IPS DF 19.7 (cell line): ENCODE measurements at places on chromosomes 13 and 19.

GRCh38 chr19:18499055-18499775, 22.7 kb downstream of the ELL start:
- no peak for DNase-seq

DNA sequence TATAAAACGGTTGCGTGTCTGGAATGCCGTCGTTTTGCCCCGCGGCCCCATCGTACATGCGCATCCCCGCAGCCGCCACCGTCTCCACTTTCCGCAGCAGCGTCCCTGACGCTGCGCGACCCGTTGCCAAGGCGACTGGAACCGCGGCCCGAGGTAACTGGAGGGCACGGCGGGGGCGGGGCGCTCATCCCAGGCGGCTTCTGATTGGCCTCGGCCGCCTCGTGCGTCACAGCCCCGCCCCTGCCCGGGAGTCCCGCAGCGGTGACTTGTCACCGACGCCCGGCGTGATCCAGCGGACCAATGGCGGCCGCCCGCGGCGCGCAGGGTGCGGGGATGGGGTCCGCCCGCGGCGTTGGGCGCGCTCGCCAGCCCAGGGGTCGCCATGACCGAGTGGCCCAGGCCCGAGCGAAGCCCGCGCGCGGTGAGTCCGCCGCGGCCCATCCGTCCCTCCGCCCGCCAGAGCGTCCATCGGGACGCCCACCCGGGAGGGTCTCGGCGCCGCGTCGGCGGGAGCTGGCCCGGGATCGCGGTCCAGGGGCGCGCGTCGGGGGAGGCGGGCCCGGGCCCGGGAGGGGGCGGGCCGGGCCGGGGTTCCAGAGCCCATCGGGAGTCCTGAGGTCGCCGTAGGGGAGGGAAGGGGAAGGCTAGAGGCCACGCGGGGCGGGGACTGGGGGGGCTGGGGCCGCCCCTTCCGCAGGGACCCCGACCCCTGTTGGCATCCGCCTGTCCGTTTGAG, at the start of gene ZSCAN1:
Gene ZSCAN1 (plus strand): TSS at position 285 of the 736 bp plus-strand sequence. CDS start 3,812 bp downstream, outside the sequence.
- DNase-seq = peak; percentile 59

GRCh38 chr13:40247845-40248244, 418.6 kb downstream of the FOXO1 start:
- DNase-seq = no peak

GRCh38 chr19:459724-460511, 915 bp downstream of the SHC2 start:
- DNase-seq = no peak

- no peak for DNase-seq
Observed at GRCh38 chr19:35031072-35031881, 1.0 kb downstream of the SCN1B start.

GRCh38 chr13:78784014-78784750, 125.2 kb upstream of the OBI1 start:
- DNase-seq = no peak

- DNase-seq = no peak
Observed at GRCh38 chr13:104295537-104295936, 1229.3 kb upstream of the SLC10A2 start.

GRCh38 chr13:46614582-46614981, 61.6 kb downstream of the LRCH1 start:
- no peak for DNase-seq

DNA sequence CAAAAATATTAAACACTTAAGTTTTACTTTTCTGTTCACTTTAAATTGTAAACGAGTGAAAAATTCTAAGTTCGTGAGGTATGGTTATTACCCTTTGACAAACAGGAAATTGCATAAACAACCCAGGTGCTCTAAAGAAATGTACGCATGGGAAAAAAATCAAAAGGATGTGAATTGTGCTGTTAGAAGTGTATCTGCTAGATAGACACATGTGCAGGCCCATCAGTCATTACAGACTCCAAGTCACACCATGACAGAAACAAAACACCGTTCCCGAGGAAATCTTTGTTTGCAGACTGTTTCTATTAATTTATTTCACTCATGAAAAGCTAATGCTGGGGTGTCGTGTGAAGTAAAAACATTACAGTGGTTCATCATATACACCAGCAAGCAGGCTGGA, 17.0 kb upstream of the DOCK9 start:
- no peak for DNase-seq

- no peak for DNase-seq
Observed at GRCh38 chr13:105446197-105446596, 1089.3 kb downstream of the EFNB2 start.

- no peak for DNase-seq
Observed at GRCh38 chr13:42119875-42120274, 71.4 kb downstream of the DGKH start.

- no peak for DNase-seq
Observed at GRCh38 chr13:39954476-39954875, 299.0 kb downstream of the COG6 start.

GRCh38 chr13:79541426-79542049, 60.6 kb downstream of the NDFIP2 start:
- no peak for DNase-seq

- no peak for DNase-seq
Observed at GRCh38 chr19:3353493-3353892, 12.9 kb upstream of the NFIC start.

DNA sequence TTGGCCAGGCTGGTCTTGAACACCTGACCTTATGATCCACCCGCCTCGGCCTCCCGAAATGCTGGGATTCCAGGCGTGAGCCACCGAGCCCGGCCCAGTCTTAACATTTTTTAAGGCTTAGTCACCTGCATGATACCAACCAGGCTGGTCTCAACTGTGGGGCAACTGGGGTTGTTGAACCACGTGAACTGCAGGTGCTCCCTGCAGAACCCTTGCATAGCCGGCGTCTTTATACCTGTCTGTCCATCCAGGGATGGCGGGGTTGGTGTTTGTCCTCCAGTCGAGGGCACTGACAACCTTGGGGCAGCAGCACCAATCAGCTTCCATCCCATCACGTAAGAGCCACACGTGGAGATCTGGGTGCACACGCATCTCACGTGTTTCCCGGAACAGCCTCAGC, 24.8 kb upstream of the LILRA2 start:
- DNase-seq = no peak
